ENCODE measurements at places on chromosomes 6 and 20.

- H3K27me3 ChIP-seq: no peaks in the 10 kb centered on the region
- H3K36me3 ChIP-seq: peaks cover 7% of the 10 kb centered on the region
- DNase-seq: no peak
These were observed 17.3 kb downstream of the ERGIC3 start for GRCh38 chr20:35559042-35559693.

- H3K27ac ChIP-seq: no peak overlapping the region
- peaks cover 1% of the 10 kb centered on the region for H3K36me3 ChIP-seq
- H3K4me3 ChIP-seq: no peak overlapping the region
- H3K4me1 ChIP-seq: peaks cover 2% of the 10 kb centered on the region
- DNase-seq: no peak
- H3K27me3 ChIP-seq: peaks cover 3% of the 10 kb centered on the region
These were observed 209.5 kb upstream of the SMLR1 start for GRCh38 chr6:130617658-130618057.

DNA sequence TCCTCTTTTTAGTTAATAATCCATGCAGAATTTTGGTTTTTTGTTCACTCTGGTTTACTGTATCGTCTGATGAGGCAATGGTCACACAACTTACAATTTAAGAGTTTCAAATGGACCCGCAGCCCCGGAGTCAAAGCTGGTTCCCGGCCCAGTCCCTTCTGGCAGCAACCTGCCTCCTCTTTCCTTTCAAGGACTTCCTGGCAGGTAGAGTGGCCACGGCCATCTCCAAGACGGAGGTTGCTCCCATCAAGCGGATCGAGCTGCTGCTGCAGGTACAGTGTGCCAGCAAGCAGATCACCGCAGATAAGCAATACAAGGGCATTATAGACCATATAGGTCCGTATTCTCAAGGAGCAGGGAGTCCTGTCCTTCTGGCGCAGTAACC is 218.2 kb downstream of the GJA1 start:
- no peaks in the 10 kb centered on the region for H3K36me3 ChIP-seq
- no peak for DNase-seq
- no peaks in the 10 kb centered on the region for H3K27me3 ChIP-seq
- peaks cover 34% of the 10 kb centered on the region for H3K4me1 ChIP-seq
- no peak overlapping the region for H3K4me3 ChIP-seq
- peak overlapping the region; percentile 36 for H3K27ac ChIP-seq

DNA sequence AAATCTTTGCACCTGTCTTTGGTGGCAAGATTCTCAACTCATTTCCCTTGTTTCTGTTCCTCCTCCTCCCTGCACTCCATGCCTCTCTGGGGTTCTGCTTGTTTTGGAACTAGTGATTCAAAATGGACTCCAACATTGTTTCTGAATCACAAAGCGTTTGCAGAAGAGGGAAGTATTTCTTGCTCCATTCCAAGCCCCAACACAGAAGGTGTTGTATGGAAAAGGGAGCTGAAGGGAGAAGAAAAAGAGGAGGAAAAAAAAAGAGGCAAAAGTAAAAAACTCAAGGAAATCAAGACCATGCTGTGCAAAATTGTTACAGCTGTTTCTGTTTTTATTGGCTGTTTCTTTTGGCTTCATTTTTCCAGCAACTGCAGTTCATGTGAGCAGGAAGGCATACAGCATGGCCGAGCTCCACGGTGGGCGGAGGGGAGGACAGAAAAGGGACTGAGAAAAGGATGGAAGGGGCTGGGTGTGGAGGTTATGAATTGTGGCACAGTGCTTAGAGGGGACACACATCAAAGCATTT is 66.9 kb upstream of the PRL start:
- H3K36me3 ChIP-seq: no peaks in the 10 kb centered on the region
- H3K27ac ChIP-seq: no peak overlapping the region
- no peak for DNase-seq
- H3K4me3 ChIP-seq: no peak overlapping the region

DNA sequence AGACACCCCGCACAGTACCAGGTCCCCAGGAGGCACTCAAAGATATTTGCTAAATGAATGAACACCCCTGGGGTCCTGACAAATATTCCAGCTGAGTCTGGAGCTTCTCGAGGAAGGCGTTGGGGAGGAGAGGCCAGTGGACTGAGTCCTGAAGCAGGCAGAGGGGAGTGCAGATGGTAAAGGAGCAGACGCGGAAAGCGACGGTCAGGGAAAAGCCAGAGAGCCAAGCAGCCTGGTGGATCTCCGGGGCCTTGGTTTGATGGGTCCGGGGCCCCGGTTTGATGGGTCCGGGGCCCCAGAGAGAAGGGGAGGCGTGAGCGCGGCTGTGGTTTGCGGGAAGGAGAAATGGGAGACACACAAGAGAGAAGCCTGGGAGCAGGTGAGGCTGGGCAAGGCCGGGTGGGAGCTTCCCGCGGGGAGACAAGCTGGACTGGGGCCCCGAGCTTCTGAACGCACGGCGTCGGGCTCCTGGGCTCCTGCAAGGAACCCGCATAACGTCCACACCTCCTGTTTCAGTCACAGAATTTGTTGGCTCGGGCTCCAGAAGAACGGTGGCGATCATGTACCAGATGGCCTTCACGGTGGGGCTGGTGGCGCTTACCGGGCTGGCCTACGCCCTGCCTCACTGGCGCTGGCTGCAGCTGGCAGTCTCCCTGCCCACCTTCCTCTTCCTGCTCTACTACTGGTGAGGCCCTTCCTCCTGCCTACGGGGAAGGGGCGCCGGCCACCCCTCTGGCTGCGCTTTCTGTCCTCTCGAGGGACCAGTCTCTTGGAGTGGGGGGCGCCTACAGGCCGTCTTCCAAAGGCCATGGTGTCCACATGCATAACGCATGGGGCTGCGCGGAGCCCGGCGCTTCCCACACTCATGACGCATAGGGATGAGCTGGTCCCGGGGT is 12.1 kb downstream of the SLC22A1 start:
- no peaks in the 10 kb centered on the region for H3K36me3 ChIP-seq
- peaks cover 9% of the 10 kb centered on the region for H3K4me1 ChIP-seq
- no peaks in the 10 kb centered on the region for H3K27me3 ChIP-seq
- no peak for DNase-seq
- no peak overlapping the region for H3K27ac ChIP-seq

DNA sequence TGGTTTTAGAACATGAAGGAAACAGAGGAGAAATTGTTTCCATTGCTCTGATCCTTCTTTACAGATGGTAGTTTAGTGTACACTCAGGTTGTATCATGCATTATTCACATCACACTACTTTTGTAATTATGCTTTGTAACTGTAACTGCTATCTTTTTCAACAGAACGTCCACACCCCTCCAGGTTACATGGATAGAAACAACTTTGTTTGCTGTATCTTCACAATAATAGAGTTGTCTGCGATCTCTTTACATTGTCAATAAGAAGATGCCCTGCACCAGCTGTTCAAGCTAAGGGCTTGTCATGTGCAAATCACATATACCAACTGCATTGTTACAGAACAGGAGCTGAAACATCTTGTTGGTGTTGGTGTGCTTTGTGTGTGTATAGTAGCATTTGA is 67.9 kb upstream of the MAP7 start:
- no peak overlapping the region for H3K27ac ChIP-seq
- no peaks in the 10 kb centered on the region for H3K4me1 ChIP-seq
- H3K4me3 ChIP-seq: no peak overlapping the region
- no peaks in the 10 kb centered on the region for H3K27me3 ChIP-seq

- no peaks in the 10 kb centered on the region for H3K36me3 ChIP-seq
- no peaks in the 10 kb centered on the region for H3K27me3 ChIP-seq
- no peak overlapping the region for H3K4me3 ChIP-seq
- no peak for DNase-seq
- no peak overlapping the region for H3K27ac ChIP-seq
These were observed 8.7 kb upstream of the FANCE start for GRCh38 chr6:35443341-35444030.

GRCh38 chr20:8562356-8562755 is 430.3 kb downstream of the PLCB1 start:
- H3K4me3 ChIP-seq: no peak overlapping the region
- no peaks in the 10 kb centered on the region for H3K36me3 ChIP-seq
- no peak overlapping the region for H3K27ac ChIP-seq
- no peak for DNase-seq

GRCh38 chr6:169724494-169725124 is at the start of gene PHF10:
PHF10 (minus strand) TSS chr6:169724500; CDS start chr6:169723931, 569 bp downstream.
- peaks cover 5% of the 10 kb centered on the region for H3K36me3 ChIP-seq
- DNase-seq: peak; percentile 59
- H3K4me1 ChIP-seq: peaks cover 36% of the 10 kb centered on the region
- H3K27me3 ChIP-seq: peaks cover 4% of the 10 kb centered on the region
- H3K4me3 ChIP-seq: peak within 1 kb of the TSS; percentile 83

DNA sequence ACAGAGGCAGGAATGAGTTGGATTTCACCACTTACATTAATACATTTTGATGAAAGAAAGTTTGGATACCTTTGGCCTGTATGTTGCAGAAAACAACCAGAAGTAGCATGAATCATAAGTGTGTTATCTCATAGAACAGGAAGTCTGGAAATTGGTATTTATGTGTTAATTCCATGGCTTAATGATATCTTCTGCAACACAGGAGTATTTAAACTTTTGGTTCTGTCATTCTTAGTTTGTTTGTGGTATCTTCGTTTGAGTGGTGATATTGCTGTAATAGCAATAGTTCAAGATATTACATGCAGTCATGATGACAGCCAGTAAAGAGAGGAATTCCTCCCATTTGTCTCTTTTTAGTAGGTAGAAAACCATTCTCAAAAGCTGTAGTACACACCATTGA is 177.3 kb downstream of the CDKAL1 start:
- no peaks in the 10 kb centered on the region for H3K36me3 ChIP-seq
- H3K4me1 ChIP-seq: peaks cover 21% of the 10 kb centered on the region
- no peaks in the 10 kb centered on the region for H3K27me3 ChIP-seq

DNA sequence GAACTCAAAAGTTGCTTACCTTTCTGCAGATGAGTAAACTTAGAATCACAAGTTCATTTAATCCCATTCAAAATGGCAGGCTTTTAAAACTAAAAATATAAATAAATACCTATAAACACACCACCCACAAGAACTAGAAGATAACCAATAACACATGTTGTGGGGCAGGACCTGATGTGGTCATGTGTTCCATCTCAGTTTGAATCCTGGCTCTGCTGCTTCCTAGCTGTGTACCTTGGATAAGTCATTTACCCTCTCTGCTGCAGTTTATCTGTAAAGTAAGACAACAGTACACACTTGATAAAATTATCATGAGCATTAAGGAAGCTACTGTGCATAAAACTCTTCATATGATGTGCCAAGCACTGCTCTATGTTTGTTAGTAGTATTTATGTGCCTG is 22.0 kb downstream of the TRIM27 start:
- H3K27ac ChIP-seq: no peak overlapping the region
- H3K36me3 ChIP-seq: peaks cover 57% of the 10 kb centered on the region
- DNase-seq: no peak

DNA sequence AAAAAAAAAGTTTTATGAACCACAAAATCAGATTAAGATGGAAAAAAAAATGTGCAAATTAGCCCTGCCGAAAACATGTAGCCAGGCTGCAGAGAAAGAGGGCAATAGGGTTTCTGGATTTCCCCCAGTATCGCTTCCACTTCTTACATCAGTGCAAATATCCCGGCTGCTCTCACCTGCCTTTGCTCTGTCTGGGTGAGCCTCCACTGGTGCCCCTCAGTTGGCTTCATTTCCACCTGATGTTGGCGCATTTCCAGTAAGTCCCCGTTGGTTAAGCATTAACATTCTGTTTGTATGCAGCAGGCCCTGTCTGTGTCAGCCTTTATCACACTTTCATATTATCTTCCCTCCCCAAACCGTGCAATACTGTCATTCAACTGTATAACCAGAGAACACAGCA is 215.1 kb downstream of the CBLN4 start:
- H3K27me3 ChIP-seq: no peaks in the 10 kb centered on the region
- no peaks in the 10 kb centered on the region for H3K36me3 ChIP-seq
- DNase-seq: no peak
- no peaks in the 10 kb centered on the region for H3K4me1 ChIP-seq

DNA sequence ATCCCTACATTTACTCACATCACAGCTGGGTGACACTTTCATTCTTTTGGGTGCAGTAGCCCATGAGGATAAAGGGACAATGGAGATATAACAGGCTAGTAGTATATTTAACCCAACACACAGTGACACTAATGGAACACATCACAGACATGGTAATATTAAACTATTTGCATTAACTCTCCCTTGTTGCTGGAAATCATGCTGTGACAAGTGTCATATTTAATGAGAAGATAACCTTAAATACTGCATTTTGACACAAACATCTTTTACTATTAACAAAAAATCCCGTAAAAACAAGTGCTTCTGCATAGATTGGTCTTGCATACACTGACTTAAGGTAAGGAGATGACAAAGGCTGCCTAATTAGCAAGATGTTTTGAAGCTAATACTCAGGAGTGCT is 45.5 kb downstream of the CNR1 start:
- H3K27ac ChIP-seq: no peak overlapping the region
- H3K27me3 ChIP-seq: no peaks in the 10 kb centered on the region
- H3K36me3 ChIP-seq: no peaks in the 10 kb centered on the region
- H3K4me1 ChIP-seq: no peaks in the 10 kb centered on the region

GRCh38 chr20:48773837-48774418 is 53.9 kb downstream of the PREX1 start:
- no peak overlapping the region for H3K4me3 ChIP-seq
- H3K4me1 ChIP-seq: peaks cover 68% of the 10 kb centered on the region
- H3K36me3 ChIP-seq: peaks cover 48% of the 10 kb centered on the region
- DNase-seq: no peak
- no peaks in the 10 kb centered on the region for H3K27me3 ChIP-seq
- peak overlapping the region; percentile 57 for H3K27ac ChIP-seq

DNA sequence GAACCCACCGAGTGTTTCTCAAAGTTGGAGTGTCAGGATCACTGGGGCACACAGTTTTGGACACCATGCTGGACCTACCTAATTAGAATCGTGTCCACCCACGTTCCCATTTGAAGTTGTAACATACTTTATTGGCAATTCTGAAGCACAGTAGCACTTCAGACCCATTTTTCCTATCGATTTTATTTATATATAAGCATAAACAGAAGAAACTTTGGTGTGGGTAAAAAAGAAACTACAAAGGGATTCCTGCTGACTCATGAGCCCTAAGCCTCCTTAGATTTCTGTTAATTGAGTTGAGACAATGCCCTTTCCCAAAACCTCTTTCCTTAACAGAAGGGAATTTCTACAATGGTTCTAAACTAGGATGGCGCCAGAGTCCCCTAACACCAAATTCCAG is 398.0 kb downstream of the CDKAL1 start:
- H3K36me3 ChIP-seq: peaks cover 6% of the 10 kb centered on the region
- no peak for DNase-seq
- no peak overlapping the region for H3K27ac ChIP-seq
- no peak overlapping the region for H3K4me3 ChIP-seq
- no peaks in the 10 kb centered on the region for H3K4me1 ChIP-seq
- H3K27me3 ChIP-seq: no peaks in the 10 kb centered on the region
